ENCODE measurements at places on chromosomes 3 and 15.

DNA sequence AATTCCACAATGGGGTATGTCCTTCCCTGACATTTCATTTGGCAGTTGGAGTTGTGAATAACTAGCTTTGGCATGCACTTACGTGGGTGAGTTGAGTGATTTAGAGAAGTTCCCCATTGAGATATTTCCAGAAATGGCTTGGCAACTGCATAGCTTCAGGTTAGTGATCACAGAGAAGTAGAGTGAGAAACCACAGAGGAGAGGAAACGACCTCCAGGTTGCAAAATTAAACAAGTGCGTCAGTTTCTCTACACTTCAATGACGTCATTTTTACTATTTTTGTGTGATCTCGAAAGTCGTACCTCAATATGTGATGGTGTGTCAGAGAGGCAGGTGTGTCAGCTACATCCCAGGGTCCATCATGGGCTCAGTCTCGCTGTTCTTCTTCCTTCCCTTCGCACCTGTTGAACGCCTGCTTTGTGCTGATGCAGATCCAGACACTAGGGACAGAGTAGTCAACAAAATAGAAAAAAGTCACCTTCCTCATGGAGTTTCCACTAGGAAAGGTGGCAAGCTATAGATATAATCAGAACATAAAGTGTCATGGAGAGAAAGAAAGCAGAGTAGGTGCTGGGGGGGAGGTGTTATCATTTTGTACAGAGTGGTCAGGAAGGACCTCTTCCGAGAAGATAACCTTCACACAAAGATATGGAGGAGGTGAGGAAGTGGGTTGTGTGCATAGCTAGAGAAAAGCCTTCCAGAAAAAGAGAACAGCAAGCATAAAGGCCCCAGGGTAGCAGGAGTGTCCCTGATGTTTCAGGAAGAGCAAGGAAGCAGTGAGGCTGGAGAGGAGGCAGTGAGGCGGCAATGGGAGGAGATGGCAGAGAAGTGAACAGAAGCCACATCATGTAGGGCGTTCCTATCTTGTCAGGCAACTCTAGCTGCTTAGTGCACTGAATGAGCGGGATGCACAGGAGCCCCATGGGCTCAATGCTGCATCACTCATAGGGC, 75.6 kb downstream of the MCTP2 start:
- H3K27me3 ChIP-seq: no peaks in the 10 kb centered on the region
- no peak overlapping the region for H3K27ac ChIP-seq
- no peak for DNase-seq
- no peaks in the 10 kb centered on the region for H3K4me1 ChIP-seq
- H3K4me3 ChIP-seq: no peak overlapping the region

GRCh38 chr3:41137686-41138111, 61.6 kb upstream of the CTNNB1 start:
- no peaks in the 10 kb centered on the region for H3K36me3 ChIP-seq
- H3K4me3 ChIP-seq: no peak overlapping the region
- no peaks in the 10 kb centered on the region for H3K27me3 ChIP-seq

- peaks cover 5% of the 10 kb centered on the region for H3K4me1 ChIP-seq
- no peaks in the 10 kb centered on the region for H3K27me3 ChIP-seq
- no peak overlapping the region for H3K27ac ChIP-seq
- no peak overlapping the region for H3K4me3 ChIP-seq
- DNase-seq: no peak
- H3K36me3 ChIP-seq: no peaks in the 10 kb centered on the region
Measured at GRCh38 chr3:71415681-71416122, 167.8 kb downstream of the FOXP1 start.

DNA sequence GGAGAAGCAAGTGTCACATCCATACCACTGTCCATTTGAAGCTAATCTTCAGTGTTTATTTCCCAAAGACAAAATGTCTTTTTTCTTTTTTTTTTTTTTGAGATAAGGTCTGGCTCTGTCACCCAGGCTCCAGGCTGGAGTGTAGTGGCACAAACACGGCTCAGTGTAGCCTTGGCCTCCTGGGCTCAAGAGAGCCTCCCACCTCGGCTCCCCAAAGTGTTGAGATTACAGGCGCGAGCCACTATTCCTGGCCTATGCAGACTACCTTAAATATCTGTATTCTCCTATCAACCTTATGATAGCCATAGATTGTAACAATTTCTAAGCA, 27.7 kb upstream of the VPS33B start:
- H3K27ac ChIP-seq: no peak overlapping the region
- no peak overlapping the region for H3K4me3 ChIP-seq
- H3K36me3 ChIP-seq: no peaks in the 10 kb centered on the region
- H3K4me1 ChIP-seq: no peaks in the 10 kb centered on the region
- DNase-seq: no peak
- no peaks in the 10 kb centered on the region for H3K27me3 ChIP-seq

- H3K27ac ChIP-seq: no peak overlapping the region
- no peaks in the 10 kb centered on the region for H3K36me3 ChIP-seq
- H3K27me3 ChIP-seq: no peaks in the 10 kb centered on the region
Measured at GRCh38 chr3:179196098-179196497, 47.9 kb downstream of the PIK3CA start.

- peaks cover 37% of the 10 kb centered on the region for H3K36me3 ChIP-seq
- H3K27ac ChIP-seq: peak overlapping the region; percentile 46
- DNase-seq: no peak
- H3K27me3 ChIP-seq: no peaks in the 10 kb centered on the region
- no peak overlapping the region for H3K4me3 ChIP-seq
- H3K4me1 ChIP-seq: no peaks in the 10 kb centered on the region
Measured at GRCh38 chr15:85742186-85742821, 52.4 kb downstream of the KLHL25 start.

GRCh38 chr3:7793786-7794185, 707.8 kb upstream of the LMCD1 start:
- no peak for DNase-seq
- no peaks in the 10 kb centered on the region for H3K36me3 ChIP-seq

- H3K4me1 ChIP-seq: peaks cover 10% of the 10 kb centered on the region
- H3K36me3 ChIP-seq: no peaks in the 10 kb centered on the region
- H3K4me3 ChIP-seq: no peak overlapping the region
- no peaks in the 10 kb centered on the region for H3K27me3 ChIP-seq
- no peak overlapping the region for H3K27ac ChIP-seq
Measured at GRCh38 chr3:44237161-44237560, 4.5 kb upstream of the TOPAZ1 start.

GRCh38 chr3:107356706-107357105, 20.5 kb upstream of the CCDC54 start:
- no peaks in the 10 kb centered on the region for H3K27me3 ChIP-seq
- no peak overlapping the region for H3K4me3 ChIP-seq
- H3K27ac ChIP-seq: no peak overlapping the region
- no peaks in the 10 kb centered on the region for H3K4me1 ChIP-seq

DNA sequence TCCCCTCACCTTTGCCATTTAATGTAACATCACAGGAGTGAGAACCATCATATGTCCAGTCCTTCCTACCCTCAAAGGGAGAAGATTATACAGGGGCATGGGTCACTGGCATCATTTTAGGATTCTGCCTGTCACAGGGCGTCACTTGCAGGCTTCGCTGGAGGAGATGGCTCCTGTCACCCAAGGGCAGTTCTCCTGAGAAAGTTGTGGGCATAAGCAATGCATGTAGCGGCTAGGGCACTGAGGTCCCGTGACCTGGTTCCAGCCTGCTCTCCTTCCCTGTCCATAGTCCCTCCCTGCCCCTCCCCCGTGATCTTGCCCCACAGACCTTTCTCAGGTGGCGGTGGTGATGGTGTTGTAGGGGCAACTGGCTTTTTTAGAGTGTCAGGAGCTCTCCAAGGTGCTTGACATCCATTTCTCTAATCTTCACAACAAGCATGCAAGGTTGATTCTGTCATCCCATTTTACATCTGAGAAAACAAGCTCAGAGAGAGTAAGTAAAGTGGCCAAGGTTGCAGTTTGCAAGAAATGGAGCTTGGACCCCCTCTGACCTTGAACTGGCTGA, 241.5 kb upstream of the CTDSPL start:
- no peak overlapping the region for H3K27ac ChIP-seq
- no peaks in the 10 kb centered on the region for H3K27me3 ChIP-seq
- H3K4me3 ChIP-seq: no peak overlapping the region
- no peaks in the 10 kb centered on the region for H3K4me1 ChIP-seq

GRCh38 chr3:4986782-4987537, 7.7 kb downstream of the BHLHE40 start:
- H3K4me1 ChIP-seq: peaks cover 46% of the 10 kb centered on the region
- H3K36me3 ChIP-seq: no peaks in the 10 kb centered on the region
- H3K4me3 ChIP-seq: peak overlapping the region; percentile 54
- H3K27ac ChIP-seq: peak overlapping the region; percentile 98

GRCh38 chr3:120678331-120678947, 3.6 kb downstream of the HGD start:
- no peaks in the 10 kb centered on the region for H3K36me3 ChIP-seq
- peak overlapping the region; percentile 11 for H3K4me3 ChIP-seq
- H3K4me1 ChIP-seq: no peaks in the 10 kb centered on the region
- no peaks in the 10 kb centered on the region for H3K27me3 ChIP-seq
- peak; percentile 26 for DNase-seq
- peak overlapping the region; percentile 33 for H3K27ac ChIP-seq

DNA sequence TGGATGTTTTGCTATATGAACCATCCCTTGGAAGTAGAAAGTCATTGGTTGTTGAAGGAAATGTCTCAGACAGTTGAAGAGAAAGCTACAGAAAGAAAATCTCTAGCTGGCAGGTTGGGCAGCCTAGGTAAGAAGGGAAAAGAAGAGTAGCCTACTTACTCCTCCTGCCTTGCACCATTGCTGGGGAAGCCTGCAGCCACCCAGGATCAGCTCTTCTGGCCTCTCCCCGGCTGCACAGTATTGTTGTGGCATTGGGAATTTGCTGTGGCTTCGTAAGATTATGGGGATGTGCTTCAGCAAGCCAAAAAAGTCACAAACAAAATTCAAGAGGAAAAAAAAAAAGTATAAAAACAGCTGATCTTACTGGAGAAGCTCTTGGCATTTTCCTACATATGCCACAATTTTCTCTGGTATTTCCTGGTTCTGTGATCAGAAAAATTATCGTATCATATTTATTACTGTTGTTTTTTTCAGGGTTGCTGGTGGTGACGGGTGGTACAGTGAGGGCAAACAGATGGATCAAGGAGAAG, 154.2 kb downstream of the TIGIT start:
- no peak overlapping the region for H3K4me3 ChIP-seq
- no peak for DNase-seq
- H3K4me1 ChIP-seq: no peaks in the 10 kb centered on the region

- DNase-seq: no peak
- peak overlapping the region; percentile 96 for H3K27ac ChIP-seq
- H3K36me3 ChIP-seq: no peaks in the 10 kb centered on the region
- peaks cover 85% of the 10 kb centered on the region for H3K4me1 ChIP-seq
- no peaks in the 10 kb centered on the region for H3K27me3 ChIP-seq
- H3K4me3 ChIP-seq: no peak overlapping the region
Measured at GRCh38 chr15:78060232-78060631, 17.3 kb downstream of the TBC1D2B start.

DNA sequence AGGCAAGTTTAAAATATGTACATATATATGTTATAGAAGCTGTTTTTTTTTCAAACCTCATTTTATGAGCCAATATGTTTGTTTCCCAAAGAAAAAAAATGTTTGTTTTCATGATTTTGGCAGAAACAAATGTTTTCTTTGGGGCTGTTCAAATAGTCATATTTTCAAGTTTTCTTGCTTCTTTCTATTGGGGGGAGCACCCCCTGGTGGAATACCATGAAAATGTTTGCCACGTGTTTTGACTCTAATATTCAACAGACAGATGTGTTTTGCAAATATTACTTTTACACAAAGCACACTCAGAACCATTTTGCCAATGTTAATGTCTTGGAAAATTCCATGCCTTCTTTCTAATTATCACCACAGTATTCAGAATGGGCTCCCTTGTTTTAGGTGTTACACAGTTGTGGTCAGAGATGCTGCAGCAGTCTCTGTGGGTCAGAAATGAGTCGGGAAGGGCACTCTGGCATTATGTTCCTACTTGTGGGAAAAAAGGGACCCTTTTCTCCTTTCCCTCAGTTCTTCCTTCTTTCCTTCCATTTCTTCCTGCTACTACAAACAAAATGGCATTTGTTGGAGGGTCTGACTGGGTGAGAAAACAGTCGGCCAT, 817.0 kb downstream of the TUSC7 start:
- no peak overlapping the region for H3K27ac ChIP-seq
- H3K4me3 ChIP-seq: no peak overlapping the region
- DNase-seq: peak; percentile 20
- H3K36me3 ChIP-seq: no peaks in the 10 kb centered on the region
- H3K27me3 ChIP-seq: no peaks in the 10 kb centered on the region

DNA sequence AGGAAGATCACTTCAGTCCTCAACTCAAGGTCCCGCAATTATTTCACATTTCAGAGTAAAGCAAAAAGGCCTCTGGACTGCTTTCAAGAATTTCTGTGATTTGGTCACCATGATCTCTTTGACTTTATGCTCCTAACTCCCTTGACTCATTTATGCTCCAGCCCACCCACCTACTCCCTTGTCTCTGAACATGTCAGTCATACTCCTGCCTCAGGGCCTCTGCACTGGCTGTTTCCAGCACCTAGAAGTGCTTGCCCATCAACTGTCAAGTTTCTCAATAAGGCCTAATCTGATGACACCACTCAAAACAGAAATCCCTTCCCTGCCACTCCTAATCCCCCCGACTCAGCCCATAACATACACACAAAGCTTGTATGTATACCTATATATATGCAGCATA, 36.1 kb upstream of the CSPG5 start:
- DNase-seq: no peak
- H3K27me3 ChIP-seq: no peaks in the 10 kb centered on the region
- no peak overlapping the region for H3K27ac ChIP-seq
- no peak overlapping the region for H3K4me3 ChIP-seq
- H3K36me3 ChIP-seq: no peaks in the 10 kb centered on the region
- H3K4me1 ChIP-seq: no peaks in the 10 kb centered on the region

- no peaks in the 10 kb centered on the region for H3K27me3 ChIP-seq
- H3K36me3 ChIP-seq: no peaks in the 10 kb centered on the region
- no peak for DNase-seq
- H3K4me3 ChIP-seq: no peak overlapping the region
- no peak overlapping the region for H3K27ac ChIP-seq
- H3K4me1 ChIP-seq: no peaks in the 10 kb centered on the region
Measured at GRCh38 chr15:63385911-63386531, 4.4 kb upstream of the CA12 start.

GRCh38 chr3:42936157-42936981, 30.4 kb downstream of the ZNF662 start:
- no peak overlapping the region for H3K27ac ChIP-seq
- H3K36me3 ChIP-seq: no peaks in the 10 kb centered on the region

DNA sequence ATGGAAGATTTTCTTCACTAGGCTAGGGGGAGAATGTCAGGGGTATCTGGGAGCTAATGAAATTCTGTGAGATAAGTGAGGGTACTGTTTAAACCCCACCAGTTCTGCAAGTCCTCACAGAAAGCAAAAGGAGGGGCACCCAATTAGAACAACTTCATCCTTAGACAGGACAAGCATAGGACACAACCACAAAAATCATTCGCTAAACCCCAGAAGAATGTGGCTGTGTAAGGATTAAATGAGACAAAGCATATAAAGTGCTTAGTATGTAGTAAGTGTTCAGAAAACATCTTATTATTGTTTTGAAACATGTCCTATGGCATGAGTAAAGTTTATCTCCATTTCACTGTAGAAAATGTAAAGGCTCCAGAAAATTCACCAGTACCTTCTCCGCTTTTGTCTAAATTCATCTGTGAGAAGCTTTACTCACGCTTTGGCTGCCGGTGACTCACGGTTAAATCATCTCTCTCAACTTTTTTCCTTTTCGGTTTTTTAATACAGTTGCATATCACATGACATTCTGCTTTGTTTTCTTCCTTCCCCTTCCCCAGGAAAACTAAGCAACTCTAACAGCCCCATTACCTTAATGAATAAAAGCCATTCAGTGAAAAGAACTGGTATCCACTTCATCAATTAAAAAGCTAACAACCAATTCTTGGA, 1.7 kb downstream of the CLRN1 start:
- H3K4me3 ChIP-seq: no peak overlapping the region
- H3K27me3 ChIP-seq: no peaks in the 10 kb centered on the region
- DNase-seq: no peak
- no peaks in the 10 kb centered on the region for H3K36me3 ChIP-seq
- H3K4me1 ChIP-seq: no peaks in the 10 kb centered on the region
- H3K27ac ChIP-seq: no peak overlapping the region

- DNase-seq: no peak
Measured at GRCh38 chr15:50077651-50078050, 41.4 kb downstream of the ATP8B4 start.

Data from tibial nerve (tissue), 4 donors.